Left lung (tissue), 14 donors: ENCODE measurements at places on chromosomes 6 and 20. TPM values are rescaled to one million over a fixed set of nuclear protein-coding genes. Genes with fewer than 3 reads are reported as not detected.

HTR1B gene
- 0.65 TPM for total RNA-seq

DDO gene
- total RNA-seq: 2.3 TPM

SIRPD gene
- 0.79 TPM for total RNA-seq

BTN1A1 gene
- total RNA-seq: not detected

PRND gene
- not detected for total RNA-seq

CST3 gene
- total RNA-seq: 714 TPM

MUC22 gene
- not detected for total RNA-seq

WFDC5 gene
- 0.37 TPM for total RNA-seq

AGPAT4 gene
- total RNA-seq: 13.4 TPM

METTL24 gene
- 3.6 TPM for total RNA-seq

KCNK5 gene
- total RNA-seq: 14.5 TPM

RAB44 gene
- 0.37 TPM for total RNA-seq

ZC2HC1B gene
- total RNA-seq: not detected

PNPLA1 gene
- 2.0 TPM for total RNA-seq

PRPH2 gene
- 1.9 TPM for total RNA-seq

BEND6 gene
- 3.8 TPM for total RNA-seq

SYCP2 gene
- 1.8 TPM for total RNA-seq

MSH5 gene
- total RNA-seq: 20.0 TPM

CFAP206 gene
- total RNA-seq: 3.1 TPM

TNFRSF6B gene
- total RNA-seq: 17.6 TPM

KCNQ5 gene
- total RNA-seq: 2.3 TPM
